ENCODE measurements at places on chromosomes 6 and 20.
A peak's percentile ranks its signal among the peaks of the same experiment; 100 is the strongest.

DNA sequence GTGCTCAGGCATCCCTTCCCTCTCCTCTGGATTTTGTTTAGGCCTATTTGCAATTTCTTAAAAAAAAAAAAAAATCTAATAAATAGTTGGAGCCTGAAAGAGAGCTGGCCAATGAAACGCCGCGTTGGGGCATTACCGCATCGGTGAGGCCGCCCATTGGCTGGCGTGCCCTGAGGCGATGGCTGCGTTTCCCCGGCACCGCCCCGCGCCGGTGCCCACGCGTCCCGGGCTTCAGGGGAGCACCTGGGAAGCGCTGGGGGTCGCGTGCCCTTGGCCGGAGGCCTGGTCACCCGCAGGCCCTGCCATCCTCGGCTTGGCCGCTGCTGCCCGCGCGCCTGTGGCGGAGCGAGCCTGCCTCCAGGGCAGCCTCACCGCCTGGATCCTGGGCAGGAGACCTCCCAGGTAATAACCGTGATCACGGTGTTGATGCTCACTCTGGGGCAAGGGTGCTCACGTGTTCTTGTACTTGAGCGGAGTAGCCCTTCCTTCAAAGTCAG is 155.4 kb downstream of the NRN1 start:
- peak; percentile 61 for DNase-seq

- no peak for DNase-seq
These were observed 2.9 kb downstream of the FKBP1A start for GRCh38 chr20:1389703-1390580.

GRCh38 chr6:166511316-166511715 is 75.2 kb downstream of the RAMACL start:
- DNase-seq, result no peak

DNA sequence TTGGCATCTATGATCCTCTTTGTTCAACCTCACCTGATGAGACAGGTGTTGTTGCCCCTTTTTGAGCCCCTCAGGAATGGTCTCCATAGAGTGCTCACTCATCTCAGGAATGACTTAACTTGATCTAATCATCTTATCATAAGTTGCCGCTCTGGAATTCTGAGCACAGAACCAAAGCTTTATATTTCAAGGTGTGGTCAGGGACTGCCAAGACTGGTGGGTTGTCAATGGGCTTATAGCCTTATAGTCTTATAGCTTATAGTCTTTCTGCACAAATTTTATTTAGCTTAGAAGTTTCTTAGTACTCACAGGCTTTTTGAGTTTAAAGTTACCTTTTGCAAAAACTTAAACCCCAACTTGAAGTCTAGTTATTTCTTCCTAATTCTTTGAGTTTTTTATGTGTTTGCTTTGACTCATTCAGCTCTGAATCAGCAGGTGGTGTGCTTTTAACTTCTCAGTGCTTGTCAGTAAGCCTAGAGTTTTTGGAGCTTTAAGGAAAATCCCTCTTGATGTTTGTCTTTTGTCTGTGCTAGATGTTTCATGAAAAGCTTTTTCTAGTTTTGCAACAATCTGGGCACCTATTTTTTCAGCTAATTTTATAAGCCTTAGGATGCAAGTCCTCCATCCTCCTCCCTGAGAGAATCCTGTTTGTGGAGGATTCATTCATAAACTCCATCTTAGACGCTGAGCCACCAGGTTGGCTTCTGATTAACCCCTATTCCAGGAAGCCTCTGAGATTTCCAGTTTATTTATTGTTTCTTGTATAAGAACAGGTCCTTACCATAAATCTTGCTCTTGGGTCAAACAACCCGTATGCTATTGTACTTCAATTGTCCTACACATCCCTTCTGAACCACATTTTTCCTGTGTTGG is 72.3 kb upstream of the SSTR4 start:
- DNase-seq, result no peak

Measured in muscle of leg (tissue), 16 donors.